Right ventricle myocardium superior (tissue), 1 donor: ENCODE measurements at places on chromosomes 2 and 18. TPM values are rescaled to one million over a fixed set of nuclear protein-coding genes. Genes with fewer than 3 reads are reported as not detected.
A peak's percentile ranks its signal among the peaks of the same experiment; 100 is the strongest.

DNA sequence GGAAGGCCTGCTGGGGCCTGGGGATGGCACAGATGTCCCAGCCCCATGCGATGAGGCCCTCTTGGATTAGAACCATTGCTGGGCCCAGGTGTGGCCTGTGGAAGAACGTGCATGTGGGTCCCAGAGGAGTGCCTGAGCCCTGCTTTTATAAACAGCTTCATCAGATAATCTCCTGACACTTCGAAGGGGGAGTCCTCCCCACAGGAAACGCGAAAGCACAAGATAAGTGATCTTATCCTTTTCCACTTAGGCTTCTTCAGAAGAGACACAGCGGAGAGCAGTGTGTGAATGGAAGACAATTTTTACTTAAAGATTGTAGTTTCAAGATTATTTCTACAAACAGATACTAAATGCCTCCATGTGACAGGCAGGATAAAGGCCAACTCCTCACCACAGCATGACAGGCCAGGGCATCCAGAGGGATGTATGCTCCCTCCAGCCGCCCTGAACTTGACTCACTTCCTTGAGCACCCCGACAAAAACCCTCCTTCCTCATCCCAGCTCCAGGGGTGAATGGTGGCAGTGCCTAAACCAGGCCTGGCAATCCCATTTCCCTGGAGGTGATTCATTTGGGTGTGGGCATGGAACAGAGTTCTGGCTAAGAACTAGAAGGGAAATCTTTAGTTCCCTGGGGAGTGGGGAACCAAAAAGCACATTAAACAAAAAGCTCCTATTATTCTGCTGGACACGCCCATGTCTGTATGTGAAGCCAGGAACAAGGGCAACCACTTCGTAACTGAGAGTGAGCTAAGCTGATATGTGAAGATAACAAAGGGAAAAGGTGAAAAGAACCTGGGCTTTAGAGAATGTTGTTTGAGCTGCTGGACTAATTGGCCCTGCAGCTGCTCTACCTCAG, 56.2 kb upstream of the TMEM163 start:
- no peak for DNase-seq

- no peak for DNase-seq
Measured at GRCh38 chr2:174970092-174970491, 35.1 kb downstream of the CHN1 start.

GRCh38 chr18:2337552-2338141, 233.7 kb downstream of the METTL4 start:
- DNase-seq, result no peak

DNA sequence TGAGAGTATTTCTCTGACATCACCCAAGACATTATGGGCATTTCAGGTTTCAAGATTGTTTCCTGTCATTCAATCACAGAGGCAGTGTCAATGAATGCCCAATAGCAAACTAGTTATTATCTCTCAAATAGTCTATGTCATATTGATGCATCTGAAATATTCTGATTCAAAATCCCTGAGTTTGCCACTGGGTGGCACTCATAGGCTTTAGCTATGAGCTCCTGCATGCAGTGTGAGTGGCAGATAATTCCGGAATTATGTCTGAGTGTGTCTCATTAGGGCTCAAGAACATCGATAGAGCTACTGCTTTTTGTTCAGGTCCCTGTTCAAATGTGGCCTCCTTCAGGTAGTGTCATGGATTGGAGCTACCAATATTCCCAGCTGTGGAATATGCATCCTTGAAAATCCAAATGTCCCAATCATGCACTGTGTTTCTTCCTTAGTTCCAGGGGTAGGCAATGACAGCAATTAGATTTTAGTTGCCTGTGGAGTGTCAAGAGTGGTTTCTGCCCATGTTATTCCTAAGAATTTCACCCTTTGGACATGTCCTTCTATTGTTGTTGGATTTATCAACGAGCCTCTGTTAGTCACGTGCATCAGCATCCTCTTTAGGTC, 7.8 kb upstream of the OR6B3 start:
- DNase-seq, result no peak

DNA sequence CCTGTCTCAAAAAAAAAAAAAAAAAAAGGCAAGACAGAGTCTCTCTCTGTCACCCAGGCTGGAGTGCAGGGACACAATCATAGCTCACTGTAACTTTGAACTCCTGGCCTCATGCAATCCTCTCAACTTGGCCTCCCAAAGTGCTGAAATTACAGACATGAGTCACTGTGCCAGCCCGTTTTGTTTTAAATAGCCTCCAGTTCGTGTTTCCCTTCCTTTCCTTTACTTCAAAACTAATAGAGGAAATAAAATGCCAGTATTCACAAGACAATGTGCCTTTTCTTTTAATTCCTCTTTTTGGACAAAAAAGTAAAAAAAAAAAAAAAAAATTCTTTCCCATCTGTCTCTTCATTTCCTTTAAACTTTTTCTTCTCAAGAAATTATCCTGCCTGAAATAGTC, 54.5 kb upstream of the ACMSD start:
- DNase-seq, result no peak

DNA sequence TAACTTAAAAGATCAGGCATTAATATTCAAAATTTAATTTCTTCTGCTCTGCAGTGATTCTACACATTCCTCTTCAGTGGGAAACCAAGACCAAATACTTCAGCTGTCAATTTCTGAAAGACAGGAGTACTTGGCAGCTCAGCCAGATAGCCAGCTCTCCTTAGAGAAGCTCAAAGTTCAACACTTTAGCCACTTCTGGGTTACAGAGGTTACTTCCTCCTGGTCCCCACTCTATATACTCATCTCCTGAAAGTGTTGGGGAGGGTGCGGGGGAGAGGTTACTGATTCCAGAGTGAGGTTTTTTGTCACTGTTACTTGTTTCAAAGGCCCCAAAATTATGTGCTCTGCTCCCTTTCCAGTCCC, 4.1 kb downstream of the CYTIP start:
- no peak for DNase-seq

DNA sequence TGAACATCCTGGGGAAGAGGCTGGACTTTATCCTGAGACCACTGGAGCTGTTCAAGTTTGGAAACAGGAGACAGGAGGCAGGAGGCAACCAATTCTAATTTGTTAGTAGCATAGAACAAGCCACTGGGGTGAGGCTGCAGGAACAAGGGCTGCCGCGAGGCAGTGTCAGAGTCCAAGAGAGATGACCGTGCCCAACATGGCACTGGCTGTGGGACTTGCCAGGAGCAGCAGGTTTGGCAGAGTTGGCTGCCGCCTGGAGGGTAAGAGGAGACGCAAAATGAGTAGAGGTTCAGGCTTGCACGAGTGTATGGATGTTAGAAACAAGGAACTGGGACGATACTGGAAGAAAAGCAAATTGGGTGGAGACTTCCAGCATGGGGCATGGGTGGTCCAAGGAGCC, 168.5 kb downstream of the TPGS2 start:
- peak; percentile 57 for DNase-seq

GRCh38 chr2:138060301-138060635, 96.0 kb downstream of the HNMT start:
- DNase-seq, result peak; percentile 90

GRCh38 chr18:46916551-46917107, 678 bp downstream of the PIAS2 start:
- DNase-seq, result no peak

DNA sequence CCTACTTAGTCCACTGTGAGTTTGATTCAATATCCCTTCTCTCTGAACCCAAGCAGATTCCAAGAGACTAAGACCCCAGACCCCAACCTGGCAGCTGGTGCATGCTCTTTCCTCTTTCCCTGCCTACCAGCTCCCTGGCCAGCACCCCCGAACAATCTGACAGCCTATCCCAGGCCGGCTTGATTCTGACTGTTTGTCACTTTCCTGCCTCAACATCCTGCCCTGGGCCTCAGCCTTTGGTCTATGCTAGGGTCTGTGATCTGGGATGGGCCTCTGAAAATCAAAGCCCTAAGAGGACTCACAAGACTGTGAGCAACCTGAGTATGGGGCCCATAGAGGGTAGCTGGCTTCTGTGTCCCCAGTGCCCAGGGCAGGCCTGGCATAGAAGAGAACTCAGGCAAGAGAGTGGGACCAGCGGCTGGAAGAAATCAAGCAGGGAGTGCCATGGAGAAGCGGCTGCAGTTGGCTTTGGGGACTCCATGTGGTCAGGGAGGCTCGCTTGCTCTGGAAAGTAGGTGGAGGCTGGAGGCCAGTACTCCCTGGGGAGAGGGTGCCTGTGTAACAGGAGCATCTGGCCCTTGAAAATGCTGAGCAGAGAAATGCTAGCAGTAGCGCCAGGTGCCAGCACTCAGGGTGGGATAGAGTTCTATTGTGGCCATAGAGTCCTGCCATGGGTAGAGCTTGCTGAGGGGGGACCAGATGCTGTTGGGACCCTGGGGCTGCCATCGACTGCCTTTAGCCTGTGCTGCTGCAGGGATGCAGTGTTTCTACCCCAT, 343.9 kb downstream of the DYSF start:
- no peak for DNase-seq

DNA sequence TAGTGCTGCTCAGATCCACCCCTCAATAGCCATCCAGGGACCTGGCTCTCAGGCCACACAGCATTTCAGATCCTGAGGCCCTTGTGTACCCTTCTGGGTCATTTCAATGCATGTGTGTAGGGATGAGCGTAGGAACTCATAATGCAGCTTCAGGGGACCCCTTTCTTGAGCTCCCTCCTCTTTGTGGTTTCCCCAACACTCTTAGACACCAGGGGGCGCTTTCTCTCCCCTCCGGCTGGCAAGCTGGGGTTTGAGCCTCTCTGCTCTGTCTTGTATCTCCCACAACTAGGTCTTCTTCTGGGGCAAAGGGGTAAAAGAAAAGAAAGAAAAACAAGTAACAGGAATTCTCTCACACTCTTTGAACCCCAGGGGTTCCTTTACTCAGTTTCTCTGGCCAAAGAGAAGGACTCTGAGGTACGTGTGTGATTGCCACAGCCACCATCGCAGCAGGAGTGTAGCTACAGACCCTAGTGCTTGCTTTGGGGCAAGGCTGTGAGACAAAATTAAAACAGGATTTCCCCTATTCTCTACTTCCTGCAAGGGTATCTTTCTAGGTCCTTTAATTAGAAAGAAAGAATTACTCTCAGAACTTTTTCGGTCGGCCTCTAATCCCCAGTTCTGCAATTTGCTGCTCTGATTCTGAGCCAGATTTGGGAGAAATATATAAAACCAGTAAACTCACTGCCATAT, 38.0 kb downstream of the CABYR start:
- peak; percentile 64 for DNase-seq

- DNase-seq, result no peak
Measured at GRCh38 chr2:31089645-31090044, 48.6 kb downstream of the GALNT14 start.

DNA sequence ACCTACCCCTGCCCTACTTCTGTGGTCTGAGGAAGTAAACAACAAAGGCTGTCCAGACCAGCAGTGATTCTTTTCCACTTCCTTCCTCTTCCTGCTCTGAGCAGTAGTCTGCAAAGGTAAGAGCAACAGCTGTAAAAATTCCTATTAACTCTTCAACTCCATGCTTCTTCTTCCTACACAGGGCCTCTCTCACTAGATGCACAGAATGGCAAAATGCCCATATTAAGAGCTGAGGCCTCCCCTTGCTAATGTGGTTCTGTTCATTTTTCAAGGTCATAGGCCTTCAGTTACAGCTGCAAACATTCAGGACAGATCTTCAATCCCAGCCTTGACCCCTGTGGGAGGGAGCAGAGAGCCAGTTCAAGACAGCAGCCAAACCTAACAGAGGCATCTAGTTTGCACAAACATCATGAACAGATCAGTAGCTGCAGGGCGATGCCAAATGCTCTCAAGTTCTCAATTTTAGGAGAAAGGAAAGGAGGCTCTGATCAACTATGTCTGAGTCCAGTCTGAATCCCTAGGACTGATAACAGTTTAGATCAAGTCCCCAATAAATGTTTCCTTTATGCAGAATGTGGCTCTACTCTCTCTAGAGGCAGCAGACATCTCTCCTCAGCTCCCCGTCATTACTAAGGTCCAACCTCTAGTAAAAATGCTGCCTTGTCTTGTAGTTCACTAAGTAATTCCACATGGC, 20.9 kb downstream of the SLC40A1 start:
- peak; percentile 55 for DNase-seq

DNA sequence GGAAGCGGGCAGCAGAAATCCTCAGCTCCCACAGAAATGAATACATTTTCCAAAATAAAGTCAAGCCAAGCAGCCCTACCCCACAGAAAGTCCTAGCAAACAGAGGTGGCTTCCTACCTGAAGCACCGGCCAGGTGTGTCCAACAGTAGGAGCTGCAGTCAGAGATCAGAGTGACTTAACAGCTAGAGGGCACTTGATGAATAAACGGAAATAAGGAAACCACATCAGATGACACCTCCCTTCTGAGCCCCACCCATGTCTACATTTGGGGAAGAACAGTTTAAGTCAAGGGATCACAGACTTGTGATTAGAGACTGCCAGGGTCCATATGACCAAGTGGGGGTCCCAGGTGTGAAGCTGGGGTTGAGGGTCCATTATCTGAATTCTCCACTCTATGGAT, at the start of gene CXCR1:
TSS of gene CXCR1 (minus strand) at position 172 of the 400 bp plus-strand sequence. CDS start 1,751 bp downstream, outside the sequence.
- DNase-seq, result no peak

DNA sequence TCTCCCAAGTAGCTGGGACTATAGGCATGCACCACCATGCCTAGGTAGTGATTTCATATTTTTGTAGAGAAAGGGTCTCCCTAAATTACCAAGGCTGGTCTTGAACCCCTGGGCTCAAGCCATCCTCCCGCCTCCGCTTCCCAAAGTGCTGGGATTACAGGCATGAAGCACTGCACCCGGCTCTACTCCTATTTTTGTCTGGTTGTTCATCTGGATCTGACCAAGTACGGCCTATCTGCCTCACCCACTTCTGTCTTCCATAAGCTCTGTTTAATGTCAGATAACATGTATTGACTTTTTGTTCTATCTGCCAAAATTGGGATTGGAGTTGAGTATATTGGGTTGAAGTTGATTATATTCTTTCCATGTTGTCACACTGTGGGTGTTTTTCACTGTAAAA, 198.4 kb downstream of the AFF3 start:
- no peak for DNase-seq

DNA sequence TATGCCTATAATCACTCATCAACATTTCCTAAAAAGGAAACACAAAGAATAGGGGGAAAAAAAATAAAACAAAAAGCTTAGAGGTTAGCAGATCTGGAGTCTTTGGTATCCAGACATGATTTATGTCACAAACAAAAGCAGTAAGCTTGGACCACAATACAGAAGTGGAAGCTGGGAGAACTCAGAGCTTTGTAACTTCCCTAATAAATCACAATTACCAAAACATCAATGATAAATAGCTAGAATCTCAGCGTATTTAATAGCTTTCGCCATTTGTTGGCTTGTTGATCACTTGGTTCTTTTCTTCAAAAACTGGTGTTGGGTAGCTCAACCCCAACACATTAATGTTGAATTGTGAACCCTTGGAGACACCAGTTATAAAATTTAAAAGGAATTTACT, 392.5 kb downstream of the IRS1 start:
- DNase-seq, result no peak

- DNase-seq, result no peak
Measured at GRCh38 chr2:118372886-118373830, 284.9 kb downstream of the INSIG2 start.

Gene THUMPD2
- total RNA-seq, result 5.7 TPM

Gene LBX2
- 0.16 TPM for total RNA-seq

Gene SLC9A2
- total RNA-seq, result not detected

Gene TWIST2
- 1.9 TPM for total RNA-seq

Gene IL1B
- 0.30 TPM for total RNA-seq

Gene HAAO
- total RNA-seq, result 2.3 TPM

Gene ZFP36L2
- total RNA-seq, result 45.0 TPM

Gene GCG
- total RNA-seq, result not detected

Gene ANKRD30B
- total RNA-seq, result not detected

Gene EVX2
- total RNA-seq, result not detected

Gene WNT10A
- not detected for total RNA-seq

Gene C2orf92
- total RNA-seq, result 1.2 TPM

Gene TBR1
- total RNA-seq, result not detected

Gene PLGLB1
- total RNA-seq, result 2.7 TPM

Gene ZNF385B
- total RNA-seq, result 0.46 TPM

Gene HDAC4
- total RNA-seq, result 24.9 TPM

Gene NPHP1
- 4.5 TPM for total RNA-seq

Gene CDH19
- total RNA-seq, result 18.4 TPM

Gene DPP4
- 3.8 TPM for total RNA-seq

Gene GALNT1
- 48.0 TPM for total RNA-seq
